NCI-H526 (cell line): ENCODE measurements at places on chromosomes 3 and 15.
A peak's percentile ranks its signal among the peaks of the same experiment; 100 is the strongest.

DNA sequence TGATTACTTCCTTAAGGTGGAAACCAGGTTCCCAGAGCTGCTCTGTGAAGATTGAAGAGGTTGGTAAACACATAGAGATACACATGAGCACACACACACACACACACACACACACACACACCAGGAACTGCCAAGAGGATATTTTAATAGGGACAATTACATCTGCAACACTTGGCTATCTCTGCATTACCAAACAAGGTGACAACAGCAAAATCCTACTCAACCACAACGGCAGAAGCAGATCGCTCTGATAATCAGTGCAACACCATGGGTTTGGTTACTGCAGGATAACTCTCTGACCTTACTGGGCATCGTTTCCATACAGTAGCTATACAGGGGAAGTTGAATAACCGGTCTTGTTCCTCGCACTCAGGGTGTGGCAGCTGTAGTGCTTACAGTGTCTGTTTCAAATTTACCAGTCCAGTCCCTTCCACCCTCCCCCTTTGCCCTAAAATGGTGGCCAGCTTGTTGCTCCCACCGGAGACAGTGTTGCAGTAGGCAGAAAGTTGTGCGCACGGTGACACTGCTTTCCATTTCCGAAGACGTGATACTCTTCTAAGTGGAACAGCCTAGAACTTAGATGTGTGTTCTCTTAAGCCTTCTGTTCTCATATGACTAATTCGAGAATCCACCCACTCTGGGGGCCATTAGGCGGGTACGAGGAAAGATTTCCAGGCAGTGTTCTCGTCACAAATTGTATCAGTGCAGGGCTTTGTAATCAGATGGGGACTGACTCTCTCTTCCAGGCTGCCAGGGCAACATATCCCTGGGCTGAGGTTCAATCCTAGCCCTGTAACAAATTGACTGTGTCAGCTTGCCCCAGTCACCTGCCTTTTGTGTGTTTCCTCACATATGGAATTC lies 176.2 kb downstream of the P3H2 start:
- peak; percentile 15 for DNase-seq

- no peak for DNase-seq
These were observed 39.5 kb downstream of the KBTBD8 start for GRCh38 chr3:67037615-67038014.

DNA sequence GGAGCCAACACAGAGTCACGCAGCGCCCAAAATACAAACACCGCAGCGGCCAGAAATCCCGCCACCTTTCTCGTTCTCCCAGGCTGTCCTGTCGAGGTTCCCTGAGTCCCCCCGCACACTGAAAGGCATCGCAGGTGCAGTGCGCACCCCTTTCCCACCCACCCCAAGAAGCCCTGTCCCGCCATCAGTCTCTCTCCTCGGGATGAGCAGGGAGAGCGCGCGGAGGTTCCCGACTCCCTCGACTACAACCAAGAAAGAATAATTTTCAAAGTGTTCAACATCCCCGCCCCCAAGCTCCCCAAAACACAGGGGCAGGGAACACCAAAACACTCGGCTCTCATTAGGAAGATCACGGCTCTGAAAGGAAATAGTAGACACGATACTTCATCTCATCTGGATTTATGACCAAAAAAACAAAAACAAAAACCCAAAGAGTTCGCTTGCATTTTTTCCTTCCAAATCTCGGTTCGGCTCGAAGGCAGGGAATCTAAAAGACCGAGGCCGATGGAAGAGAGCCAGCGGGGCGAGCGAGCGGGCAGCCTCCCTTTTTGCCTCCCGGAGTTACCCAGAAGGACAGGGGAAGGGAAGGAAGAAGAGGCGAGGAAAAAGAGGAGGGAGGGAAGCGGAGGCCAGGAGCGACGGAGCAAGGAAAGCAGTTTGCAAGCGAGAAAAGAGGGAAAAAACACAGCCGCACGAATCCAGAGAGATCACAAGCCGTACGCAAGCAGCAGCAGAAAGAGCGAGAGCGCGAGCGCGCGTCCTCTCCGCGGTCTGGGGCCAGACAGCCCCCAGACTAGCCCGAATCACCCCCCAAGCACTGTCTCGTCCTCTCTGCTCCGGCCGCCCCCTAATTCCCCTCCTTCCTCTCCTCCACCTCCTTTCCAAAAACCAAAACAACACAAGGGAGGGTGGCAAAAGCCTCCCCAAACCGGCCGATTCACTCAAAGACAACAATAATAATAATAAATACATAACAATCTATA lies 808 bp downstream of the BCL6 start:
- DNase-seq: peak; percentile 72

- DNase-seq: no peak
These were observed 170.9 kb downstream of the ERC2 start for GRCh38 chr3:56297281-56297840.

DNA sequence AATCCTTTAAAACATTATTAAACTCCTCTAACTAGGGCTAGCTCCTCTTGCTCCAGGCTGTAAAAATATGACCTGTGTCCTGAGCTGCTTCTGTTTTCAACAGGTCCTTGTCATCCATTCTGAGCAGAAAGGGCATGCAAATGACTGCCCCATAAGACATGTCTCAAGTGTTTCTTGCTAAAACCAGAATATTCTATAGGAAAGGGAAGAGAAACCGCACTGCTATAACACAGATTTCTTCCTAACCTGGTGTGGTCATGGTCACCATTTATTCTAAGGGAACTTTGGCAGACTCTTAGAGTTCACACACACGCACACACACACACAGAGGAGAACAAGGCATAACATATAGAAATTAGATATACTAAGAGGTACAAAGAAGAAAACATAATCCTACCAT lies 34.2 kb upstream of the B3GNT5 start:
- no peak for DNase-seq

DNA sequence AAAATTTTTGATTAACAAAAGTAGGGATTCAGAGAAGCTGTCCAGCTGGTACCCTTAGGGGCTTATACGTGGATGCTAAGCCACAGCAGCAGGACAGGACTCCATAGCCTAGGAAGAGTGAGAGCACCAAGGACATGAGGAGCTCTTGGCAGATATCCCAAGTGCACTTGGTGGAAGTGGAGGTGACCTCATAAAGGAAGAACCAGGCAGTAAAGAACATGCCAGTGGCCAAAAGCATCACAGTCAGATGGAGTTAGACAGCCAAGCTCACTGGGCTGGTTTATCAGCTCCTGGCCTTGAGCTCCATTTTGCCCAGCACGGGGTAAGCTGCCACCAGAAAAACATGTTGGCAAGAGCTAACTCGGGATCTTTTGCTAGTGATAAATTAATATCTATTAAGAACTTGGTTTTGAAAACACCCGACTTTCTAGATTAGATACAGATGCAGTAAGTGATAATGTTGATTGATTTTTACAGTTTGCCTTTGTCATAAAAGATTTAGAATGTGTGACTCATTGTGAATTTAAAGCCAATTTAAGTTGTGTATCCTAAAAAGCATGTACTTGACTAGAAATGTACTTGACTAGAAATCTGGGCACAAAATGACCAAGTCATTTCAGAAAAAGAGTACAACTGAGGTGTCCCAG lies 108.0 kb downstream of the CMSS1 start:
- no peak for DNase-seq

GRCh38 chr3:195508185-195508584 lies 34.9 kb downstream of the PPP1R2 start:
- DNase-seq: no peak

GRCh38 chr15:39340903-39341645 lies 239.8 kb upstream of the THBS1 start:
- DNase-seq: no peak

DNA sequence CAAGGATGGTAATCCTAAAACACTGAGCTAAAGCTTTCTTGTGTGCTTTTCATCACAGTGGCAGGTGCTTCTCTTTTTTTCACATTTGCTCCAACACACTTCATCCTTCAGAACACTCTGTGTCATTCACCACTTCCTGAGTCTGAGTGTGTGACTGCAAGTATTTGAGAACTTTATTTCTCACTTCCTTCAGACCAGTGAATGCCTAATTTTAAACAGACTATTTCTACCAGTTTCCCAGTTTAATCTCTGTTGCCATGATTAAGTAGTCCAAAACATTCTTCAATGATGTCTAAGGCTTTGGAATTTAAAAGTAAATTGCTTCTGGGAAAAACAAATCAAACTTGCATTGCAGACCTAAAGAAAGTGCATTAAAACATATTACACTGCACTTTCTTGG lies 541.2 kb downstream of the RBMS3 start:
- DNase-seq: no peak

GRCh38 chr15:92101708-92102394 lies 248.3 kb downstream of the SLCO3A1 start:
- DNase-seq: no peak
